Spinal cord (tissue), 10 donors: ENCODE measurements at places on chromosomes 1 and 21. TPM values are rescaled to one million over a fixed set of nuclear protein-coding genes. Genes with fewer than 3 reads are reported as not detected.

DNA sequence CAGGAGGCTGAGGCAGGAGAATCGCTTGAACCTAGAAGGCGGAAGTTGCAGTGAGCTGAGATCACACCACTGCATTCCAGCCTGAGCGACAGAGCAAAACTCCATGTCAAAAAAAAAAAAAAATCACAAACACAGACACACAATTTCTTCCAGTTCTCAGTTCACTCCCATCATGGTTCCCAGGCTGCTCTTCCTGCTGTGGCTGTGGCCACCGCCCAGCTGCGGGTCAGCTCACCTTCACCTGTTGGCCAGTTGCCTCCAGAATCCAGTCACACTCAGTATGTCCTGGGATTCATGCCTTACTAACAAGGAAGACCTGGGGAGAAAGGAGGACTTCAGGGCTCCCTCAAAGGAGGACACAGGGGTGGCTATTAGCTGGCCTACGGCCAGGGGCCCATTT is 45.9 kb upstream of the SLC25A33 start:
- no peak for DNase-seq

DNA sequence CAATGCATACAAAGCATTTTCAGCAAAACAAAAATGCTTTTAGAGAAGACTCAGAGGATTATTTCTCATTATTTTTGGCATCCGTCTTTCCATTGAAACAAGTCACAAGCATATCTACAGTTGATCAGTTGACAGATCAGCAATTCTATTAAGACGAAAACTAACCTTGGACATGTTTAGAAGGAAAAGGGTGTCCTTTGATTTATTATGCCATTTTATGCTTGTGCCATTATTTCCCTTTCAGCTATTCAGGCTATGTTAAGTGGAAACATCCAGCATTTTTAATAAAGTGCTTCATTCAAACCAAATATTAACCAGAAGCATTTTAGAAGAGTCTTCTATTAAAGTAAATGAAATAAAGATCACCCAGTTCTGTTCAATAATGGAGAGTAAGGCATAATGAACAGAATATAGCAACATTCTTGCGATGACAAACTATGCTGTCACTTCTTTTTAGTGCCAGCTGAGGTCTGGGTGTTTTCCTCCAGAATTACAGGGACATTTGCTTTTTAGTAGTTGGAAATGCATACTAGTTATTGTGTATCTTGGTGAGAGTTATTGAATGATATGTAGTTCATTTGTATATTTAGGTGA is 481.4 kb downstream of the PLA2G4A start:
- no peak for DNase-seq

DNA sequence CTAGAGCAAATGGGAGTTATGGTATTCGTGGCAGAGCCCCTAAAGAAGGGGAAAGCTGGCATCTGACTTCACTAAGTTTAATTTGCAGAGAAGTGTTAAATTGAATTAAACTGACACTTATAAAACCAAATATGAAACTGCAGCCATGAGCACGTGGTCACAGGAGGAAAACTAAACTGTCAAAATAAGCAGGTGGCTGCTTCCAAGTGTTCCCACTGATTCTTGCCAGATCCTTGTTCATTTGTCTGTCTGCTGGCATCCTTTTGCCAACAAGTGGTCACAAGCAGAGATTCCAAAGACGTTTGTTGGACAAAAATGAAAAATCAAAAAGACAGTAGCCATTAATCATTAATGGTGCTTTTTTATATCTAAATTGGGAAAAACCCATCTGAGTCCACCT is 6.5 kb upstream of the CELA2B start:
- no peak for DNase-seq

DNA sequence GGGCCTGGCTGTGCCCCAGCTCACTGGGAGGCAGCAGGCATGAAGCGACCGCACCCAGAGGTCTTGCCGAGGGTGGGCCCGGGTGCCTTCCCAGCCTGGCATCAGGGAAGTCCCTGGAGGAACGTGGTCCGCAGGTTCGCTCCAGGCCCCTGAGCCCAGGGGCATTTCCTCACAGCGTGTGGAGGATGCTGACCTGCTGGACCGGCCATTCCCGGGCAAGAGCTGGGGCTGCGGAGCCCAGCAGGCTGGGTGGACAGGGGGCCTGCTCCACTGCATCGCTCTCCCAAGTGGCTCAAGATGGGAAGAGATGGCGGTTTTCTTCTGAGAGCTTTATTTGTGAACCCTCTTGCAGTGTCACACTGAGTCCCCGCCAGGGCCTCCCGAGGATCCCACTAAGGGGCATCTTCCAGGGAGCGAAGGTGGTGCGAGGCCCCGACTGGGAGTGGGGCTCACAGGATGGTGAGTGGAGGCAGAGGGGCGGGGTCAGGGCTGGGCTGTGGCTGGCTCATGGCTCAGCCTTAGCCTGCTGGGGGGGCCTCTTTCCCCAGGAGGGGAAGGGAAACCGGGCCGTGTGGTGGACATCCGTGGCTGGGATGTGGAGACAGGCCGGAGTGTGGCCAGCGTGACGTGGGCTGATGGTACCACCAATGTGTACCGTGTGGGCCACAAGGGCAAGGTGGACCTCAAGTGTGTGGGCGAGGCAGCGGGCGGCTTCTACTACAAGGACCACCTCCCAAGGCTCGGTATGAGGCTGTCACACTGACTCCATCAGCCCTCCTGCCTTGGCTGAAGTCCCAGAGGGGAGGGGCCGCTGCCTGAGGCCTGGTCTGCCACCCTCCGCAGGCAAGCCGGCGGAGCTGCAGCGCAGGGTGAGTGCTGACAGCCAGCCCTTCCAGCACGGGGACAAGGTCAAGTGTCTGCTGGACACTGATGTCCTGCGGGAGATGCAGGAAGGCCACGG is 7.2 kb upstream of the MMP23B start:
- no peak for DNase-seq

HSD3B1 gene
- total RNA-seq, result not detected

LPAR3 gene
- 14.1 TPM for total RNA-seq

GRCh38 chr1:203036135-203036534 is 9.8 kb downstream of the PPFIA4 start:
- DNase-seq, result no peak
